ENCODE measurements at places on chromosomes 6 and 20.

GRCh38 chr6:145090801-145091585, 644.3 kb downstream of the EPM2A start:
- DNase-seq: no peak

- no peak for DNase-seq
These were observed 11.0 kb downstream of the PTCHD4 start for GRCh38 chr6:48099713-48100587.

DNA sequence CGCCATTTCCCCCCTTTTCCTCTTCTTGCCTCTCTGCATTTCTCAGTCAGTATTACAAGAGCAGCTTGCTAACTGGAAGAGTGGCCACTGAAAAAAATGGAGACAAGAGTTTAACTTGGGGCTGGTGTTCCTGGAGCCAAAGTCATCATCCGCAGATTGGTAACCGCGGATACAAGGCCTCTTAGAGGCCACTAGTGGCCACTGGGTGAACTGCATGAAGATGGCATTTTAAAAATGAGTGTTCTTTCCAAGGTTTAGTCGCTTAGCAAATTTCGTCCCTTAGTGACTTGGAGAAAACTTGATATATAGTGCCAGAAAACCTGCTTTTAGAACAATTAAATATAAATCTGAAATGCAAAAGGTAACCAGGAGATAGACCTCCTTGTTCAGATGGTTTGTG, 4.8 kb downstream of the F13A1 start:
- peak; percentile 11 for DNase-seq

- no peak for DNase-seq
These were observed 34.3 kb downstream of the FYN start for GRCh38 chr6:111838749-111839484.

- no peak for DNase-seq
These were observed 139.4 kb upstream of the ID4 start for GRCh38 chr6:19697744-19698290.

- no peak for DNase-seq
These were observed 66.6 kb upstream of the NXT1 start for GRCh38 chr20:23284009-23284408.

DNA sequence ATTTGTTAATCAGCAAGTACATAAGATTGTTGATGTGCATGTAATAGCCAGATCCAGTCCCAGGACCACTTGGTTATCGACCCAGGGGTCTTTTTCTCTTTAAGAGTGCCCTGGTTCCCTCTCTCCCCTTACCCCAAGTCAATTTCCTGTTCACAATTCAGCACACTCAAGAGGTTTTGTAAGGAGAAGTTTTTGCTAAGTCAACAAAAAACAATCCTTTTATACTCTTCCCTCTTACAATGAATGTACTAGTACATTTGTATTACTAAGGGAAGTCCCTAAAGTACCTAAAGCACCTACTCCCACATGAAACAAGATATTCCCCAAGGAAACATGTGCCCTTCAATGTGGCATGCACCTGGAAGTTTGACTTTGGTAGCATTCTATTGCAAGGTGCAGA, 1.6 kb upstream of the NT5DC1 start:
- no peak for DNase-seq

- DNase-seq: no peak
These were observed at the start of gene TUBB2B for GRCh38 chr6:3227363-3228045. Gene TUBB2B, minus strand, starts transcription at chr6:3227653. Its CDS starts 110 bp downstream, at chr6:3227543.

GRCh38 chr6:160274871-160275510, 16.4 kb upstream of the SLC22A2 start:
- no peak for DNase-seq

DNA sequence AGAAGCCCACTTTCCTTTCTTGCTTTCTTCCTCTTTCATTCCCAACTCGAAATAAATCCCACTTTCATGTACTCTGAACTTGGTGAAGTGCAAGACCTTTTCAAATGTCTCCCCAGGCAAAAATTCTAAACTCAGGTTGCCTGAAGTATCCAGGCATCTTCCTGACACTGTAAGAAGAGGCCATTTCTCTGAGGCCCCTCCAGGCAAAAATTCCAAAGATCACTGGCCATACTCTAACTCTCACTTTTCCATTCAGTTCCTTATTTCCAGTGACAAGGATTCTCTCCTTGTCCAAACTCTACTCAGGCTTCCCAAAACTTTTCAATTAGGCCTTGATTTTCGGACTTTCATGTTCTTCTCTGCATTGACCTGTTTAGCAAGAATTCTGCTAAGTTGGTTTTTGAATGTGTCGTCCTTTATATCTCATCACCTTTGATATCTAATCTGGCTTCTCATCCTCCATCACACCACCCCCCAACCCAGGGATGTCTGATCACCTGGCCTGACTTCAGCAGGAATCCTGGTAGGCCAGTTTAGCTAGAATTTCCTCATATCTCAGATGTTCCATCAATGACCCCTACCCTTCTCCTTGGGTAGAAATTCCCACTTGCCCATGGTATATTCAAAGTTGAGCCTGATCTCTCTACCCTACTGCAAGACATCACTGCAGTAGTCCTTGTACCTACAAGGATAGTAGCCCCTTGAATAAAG, 124.9 kb downstream of the RCAN2 start:
- DNase-seq: no peak

- DNase-seq: no peak
These were observed 7.3 kb downstream of the ECI2 start for GRCh38 chr6:4128072-4128471.

- DNase-seq: no peak
These were observed 34.7 kb downstream of the BMP2 start for GRCh38 chr20:6802227-6802626.

GRCh38 chr6:18400831-18401446, 13.8 kb downstream of the RNF144B start:
- no peak for DNase-seq

DNA sequence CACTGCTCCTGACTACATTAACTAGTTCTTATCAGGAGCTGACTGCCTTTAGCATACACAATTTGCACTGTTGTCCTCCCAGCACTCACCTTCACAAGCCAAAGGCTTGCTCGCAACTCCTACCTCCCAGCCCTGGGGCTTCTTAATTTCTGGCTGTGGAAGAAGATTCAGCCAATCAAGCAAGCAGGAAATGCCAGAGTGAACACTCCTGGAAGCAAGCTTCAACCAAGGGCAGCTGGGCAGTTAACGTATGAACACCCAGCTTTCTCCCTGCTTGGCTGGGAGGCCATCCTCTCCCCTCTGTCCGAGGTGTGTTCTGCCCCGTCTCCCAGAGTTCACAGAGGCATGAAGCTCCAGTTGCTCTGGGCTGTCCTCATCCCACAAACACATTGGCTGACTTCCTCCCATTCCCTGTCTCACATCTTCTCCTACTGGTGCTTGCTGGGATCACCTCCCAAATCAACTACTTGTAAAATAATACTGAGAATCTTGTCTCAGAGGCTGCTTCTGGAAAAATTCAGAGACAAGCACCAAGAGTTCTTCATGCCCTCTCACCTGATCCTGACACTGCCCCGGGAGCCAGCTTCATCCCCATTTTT, 15.3 kb upstream of the SRSF6 start:
- DNase-seq: no peak

DNA sequence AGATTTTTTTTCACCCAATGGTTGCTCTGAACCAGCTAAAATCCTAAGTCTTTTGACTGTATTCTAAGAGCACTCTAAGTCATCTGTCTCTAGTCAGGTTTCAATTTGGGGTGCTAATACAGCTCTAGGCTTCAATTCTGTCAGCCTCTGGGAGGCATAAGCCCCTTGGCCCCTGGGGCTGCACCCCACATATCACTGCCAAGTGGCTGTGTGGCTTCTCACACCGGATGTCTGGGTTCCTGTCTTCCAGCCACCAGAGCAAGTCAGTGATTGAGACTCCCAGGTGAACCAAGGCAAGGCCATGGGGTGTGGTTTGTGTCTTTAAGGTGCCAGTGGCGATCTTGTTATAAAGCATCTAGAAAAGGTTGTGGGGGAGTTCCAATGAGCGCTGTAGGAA, 136.5 kb downstream of the TMEM242 start:
- DNase-seq: no peak

DNA sequence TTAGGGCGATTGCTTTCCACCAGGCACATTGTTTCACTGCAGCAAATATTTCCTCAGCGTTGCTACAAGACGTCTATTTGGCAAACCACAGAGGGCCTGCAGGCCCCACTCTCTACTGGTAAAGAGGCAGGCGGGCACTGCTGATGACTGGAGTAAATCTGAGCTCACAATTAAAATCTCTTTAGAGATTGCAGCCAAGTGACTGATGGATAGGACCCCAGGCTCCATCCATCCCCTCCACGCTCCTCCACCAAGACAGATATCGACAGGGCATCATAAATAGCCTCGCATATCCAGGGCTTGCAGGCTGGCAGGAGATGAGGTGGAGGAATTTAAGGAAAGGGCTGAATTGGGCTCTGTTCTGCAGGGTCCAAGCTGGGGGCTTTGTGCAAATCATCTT, 50.4 kb upstream of the MDGA1 start:
- no peak for DNase-seq

GRCh38 chr6:11730641-11731040, 48.0 kb downstream of the ADTRP start:
- DNase-seq: peak; percentile 16

- DNase-seq: no peak
These were observed 20.9 kb downstream of the IL17A start for GRCh38 chr6:52207066-52207465.

DNA sequence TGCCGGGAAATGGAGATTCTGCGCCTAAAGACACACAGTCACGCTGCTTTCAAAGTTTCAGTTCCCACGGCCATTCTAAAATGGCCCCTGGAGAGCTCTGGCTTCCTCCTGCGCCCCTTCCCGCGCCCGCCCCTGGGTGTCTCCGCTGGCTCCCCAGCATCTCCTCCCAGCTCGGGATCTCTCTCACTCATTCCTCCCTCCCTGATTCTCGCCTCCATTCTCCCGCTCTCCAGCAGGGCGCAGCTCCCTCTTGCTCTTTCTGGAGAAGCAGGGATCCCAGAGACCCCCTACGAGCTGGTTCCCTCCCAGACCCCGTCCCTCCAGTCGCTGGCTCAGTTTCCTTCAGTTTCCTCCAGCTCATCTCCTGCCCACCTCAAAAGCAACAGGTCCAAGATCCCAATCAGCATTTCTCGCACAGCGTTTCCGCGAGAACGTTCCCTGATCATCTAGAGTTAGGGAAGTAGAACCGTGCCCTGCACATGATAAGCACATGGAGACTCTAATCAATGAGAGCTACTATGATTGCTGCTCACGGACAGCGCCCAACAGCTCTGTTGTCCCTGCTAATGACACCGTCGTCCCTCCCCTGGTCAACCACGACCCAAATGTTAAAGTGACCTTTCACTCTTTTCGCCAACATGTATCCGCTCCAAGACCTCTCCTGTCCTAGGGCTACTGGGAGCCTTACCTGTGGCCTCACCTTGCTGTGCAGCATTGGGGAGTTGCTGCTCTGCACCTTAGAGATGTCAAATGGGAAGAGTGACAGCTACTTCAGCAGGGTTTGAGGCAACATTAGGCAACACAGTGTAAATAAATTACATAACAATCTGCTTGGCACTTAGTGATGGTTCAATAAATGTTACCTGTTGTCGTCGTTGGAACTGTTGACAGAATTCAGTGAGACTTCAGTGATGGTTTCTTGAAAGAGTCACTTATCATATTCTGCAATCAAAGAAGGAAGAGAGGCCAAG, 218.5 kb upstream of the QKI start:
- no peak for DNase-seq

GRCh38 chr20:7003598-7003997, 236.1 kb downstream of the BMP2 start:
- no peak for DNase-seq

- DNase-seq: no peak
These were observed 82.4 kb downstream of the PSMB1 start for GRCh38 chr6:170470734-170471133.

DNA sequence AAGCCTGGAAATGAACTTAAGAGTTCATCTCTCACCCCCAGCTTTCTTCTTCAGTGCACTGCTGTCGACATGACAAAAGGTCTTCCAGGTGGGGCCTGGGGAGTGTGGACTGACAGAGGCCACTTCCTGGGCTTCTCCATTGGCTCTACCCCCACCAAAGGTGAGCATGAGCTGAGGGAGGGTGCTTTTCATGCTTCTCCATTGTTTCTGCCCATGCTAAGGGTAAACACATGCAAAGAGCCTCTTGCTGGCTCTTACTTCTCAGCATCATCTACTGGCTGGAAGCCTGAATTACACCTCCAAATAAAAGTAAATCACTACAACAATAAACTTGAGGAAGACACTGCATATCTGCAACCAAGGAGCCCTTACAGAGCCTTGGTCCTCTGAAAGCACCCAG, 227.2 kb downstream of the EPM2A start:
- DNase-seq: no peak

GRCh38 chr6:132458887-132459604, 53.9 kb downstream of the STX7 start:
- no peak for DNase-seq

DNA sequence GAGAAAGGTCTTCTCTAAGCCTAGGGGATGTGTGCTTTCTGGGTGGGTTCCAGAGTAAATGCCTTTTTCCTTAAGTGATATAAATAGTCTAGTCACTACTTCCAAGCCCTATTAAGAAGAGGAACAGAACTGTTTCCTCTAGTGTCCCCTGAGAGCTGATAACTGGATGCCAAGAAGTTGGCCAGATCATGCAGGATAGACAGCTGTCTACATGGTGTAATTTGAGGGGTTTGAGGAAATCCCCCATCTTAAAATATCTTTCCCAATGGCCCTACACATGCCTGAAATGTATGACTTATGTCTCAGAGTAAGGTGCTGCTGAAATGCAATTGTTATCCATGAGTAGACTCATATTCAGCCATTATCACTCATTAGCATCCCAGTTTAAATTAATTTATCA, 20.2 kb upstream of the PIM1 start:
- no peak for DNase-seq

GRCh38 chr6:10884245-10884972, 2.4 kb upstream of the SYCP2L start:
- no peak for DNase-seq

DNA sequence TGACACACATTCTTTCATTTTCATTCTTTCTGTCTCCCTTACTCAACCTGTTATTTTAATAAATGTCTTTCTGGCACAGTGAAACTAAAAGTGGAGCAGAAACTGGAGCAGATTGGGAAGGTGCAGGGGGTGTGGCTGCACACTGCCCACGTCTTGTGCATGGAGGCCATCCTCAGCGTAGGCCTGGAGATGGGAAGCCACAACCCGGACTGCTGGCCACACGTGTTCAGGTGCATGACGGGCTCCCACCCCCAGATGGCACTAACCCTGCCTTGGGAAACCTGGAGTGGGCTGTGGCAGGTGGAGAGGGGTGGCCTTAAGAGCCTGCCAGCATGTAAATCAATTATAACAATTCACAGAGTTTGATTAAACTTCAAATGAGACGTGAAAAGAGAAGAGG, 71.4 kb upstream of the PBOV1 start:
- DNase-seq: no peak
